ENCODE measurements at places on chromosomes 5 and 9.

GRCh38 chr9:91089405-91090129, 272.2 kb downstream of the AUH start:
- DNase-seq = no peak

GRCh38 chr5:78482948-78483347, 122.5 kb downstream of the SCAMP1 start:
- no peak for DNase-seq

DNA sequence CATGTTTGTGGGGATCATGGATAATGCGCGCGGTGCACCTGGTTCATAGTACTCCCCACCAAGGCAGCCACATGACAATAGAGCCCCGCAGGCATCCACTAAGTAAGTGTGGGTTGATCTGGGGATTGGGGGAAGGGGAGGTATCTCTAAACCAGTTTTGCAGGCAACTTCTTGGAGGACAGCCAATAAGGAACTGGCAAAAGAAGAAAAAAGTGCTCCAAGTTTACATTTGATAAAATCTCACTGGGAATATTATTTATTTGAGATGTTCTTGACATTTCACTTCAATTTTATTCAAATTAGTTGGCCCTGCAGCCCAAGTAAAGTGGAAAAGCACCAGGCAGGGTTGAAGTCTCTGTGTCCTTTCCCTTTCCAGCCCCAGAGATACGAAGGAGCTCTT, 8.5 kb downstream of the FBP1 start:
- no peak for DNase-seq

DNA sequence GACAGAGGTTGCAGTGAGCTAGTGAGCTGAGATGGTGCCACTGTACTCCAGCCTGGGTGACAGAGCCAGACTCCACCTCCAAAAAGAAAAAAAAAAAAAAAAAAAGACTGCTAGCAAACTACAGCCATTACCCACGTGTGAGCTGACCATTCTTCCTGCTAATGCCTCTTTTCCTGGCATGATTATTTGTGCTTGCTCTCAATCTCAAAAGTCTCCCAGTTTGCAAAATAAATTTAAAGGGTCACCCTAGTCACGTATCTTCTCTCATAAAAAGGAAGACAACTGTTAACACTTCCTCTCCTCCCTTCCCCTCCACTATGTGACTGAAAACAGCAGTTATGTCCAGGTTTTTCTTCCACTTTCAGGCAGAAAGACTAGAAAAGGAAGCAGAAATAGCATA, 37.2 kb downstream of the TRIM36 start:
- DNase-seq = no peak

DNA sequence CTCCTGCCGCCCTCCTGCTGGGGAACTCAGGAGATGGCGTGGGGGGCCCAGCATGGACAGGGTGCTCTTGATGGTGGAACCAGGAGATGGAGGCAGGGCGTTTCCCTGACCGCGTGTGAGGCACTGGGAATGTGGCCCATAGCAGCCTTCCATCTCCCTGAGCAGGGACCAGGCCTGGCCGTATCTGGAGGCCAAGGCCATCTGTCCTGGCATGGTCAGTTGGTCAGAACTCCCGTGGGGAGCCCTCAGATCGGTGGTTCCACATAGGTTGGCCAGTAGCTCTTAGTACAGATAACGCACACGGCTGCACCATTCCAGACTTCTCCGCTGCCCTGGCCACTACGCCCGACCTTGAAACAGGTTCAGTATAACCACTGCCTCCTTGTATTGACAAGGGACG, 77.6 kb downstream of the KCNT1 start:
- no peak for DNase-seq

GRCh38 chr5:172802567-172803176, 31.4 kb upstream of the ERGIC1 start:
- no peak for DNase-seq

DNA sequence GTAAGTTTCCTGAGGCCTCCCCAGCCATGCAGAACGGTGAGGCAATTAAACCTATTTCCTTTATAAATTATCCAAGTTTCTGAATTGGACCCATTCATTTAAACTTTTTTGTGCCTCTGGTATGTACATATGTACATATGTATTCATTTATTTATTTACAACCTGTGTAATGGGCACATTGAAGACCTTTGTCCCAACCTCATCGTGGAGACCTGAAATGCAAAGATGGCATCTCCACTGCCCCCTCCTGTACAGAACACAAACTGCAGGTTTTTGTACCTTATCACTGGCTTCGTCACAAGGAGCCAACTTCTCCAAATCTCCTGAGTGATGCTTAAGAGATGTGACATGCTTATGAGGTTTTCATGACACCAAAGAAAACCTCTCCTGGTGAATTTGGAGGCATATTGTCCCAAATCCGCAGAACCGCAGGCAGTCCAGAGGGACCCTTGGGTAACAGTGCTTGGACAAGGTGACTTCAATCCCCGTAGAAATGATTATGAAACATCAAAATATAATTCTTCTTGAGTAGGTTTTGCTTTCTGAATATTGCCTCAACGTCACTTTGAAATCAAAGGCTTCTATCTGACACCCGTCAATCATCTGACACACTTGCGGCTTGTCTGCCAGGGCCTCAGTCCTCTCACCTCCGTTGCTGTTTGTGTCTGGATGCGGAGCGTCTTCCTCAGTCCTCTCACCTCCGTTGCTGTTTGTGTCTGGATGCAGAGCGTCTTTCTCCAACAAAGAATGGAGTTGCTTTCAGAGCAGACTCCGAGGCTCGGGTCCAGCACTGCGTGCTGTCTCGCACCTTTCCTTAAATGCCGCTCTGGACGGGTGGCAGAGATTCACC, 135.0 kb upstream of the IRX4 start:
- DNase-seq = peak; percentile 26

DNA sequence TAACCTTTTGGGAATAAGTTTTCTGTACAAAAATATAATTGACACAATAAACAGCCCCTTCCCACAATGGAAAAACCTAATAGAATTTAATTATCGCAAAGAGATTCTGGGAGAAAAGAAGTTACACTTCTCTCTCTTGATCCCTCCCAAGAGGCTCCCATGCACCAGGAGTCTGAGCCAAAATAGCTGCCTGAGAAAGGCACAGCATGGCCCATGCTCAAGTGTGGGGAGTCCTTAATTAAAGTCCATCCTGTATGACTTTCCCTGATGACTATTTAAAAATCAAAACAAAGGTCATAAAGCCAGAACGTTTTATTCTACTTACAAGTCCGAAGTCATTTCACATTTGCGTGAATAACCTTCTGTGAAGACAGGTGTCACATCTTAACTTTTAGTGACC, 155.1 kb downstream of the SPOCK1 start:
- no peak for DNase-seq

- DNase-seq = no peak
Observed at GRCh38 chr9:7778851-7779600, 20.6 kb downstream of the DMAC1 start.

DNA sequence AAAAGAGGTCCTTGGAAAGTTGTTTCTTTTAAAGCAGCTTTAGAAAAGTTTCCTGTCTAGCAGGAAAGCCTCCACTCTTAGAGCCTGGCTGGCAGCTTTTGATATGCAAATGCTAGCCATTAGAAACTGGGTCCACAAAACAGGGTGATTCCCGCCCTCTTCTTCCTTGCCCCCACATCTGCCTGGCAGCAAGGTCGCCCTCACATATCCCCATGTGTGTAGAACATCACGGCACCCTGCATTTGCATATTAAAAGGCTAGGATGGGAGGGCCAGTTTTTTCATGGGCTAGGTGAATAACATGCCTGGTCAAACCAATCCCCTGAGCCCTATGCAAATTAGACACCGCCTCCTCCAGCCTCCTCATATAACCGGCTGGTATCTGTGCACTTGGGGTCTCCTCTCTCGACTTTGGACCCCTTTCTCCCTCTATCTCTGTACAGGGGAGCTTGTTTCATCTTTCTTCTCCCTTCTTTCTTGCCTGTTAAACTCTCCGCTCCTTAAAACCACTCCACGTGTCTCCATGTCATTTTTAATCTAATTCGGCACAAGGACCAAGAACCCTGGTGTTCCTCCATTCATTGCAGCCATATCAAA, 426.8 kb upstream of the CTNND2 start:
- DNase-seq = no peak

GRCh38 chr9:93974151-93974550, 19.0 kb upstream of the BARX1 start:
- no peak for DNase-seq

DNA sequence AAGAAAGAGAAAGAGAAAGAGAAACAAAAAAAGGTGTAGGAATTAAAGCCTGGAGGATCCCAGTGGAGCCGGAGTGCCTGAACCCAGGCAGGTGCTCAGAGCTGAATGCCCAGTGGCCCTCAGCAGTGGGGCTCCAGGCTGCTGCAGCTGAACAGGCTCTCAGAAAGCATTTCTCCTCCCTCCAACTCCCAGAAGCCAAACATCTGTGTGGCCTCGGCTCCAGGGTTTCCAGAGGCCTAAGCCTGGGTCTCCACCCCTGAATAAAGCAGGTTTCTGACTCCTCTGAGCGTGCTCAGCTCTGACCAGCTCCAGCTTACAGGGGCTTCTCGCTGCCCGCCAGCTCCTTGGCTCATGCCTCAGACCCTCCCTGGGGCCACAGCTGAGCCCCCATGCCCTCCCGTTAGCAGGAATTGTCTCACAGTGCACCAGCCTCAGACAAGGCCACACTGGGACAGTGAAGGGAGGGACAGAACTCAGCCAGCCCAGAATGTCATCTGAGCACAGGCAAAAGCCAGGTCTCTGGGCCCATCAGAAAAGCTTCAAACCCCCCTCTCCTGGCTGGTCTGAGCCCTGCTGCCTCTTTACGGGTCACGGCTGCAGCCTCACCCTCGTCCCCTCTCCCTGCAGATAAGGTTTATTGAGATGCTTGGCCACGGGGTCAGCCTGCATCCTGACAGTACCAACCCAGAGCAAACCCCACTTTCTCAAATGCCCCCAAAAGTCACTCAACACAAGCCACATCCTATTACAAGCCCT, 114.4 kb upstream of the PPP1R26 start:
- no peak for DNase-seq

DNA sequence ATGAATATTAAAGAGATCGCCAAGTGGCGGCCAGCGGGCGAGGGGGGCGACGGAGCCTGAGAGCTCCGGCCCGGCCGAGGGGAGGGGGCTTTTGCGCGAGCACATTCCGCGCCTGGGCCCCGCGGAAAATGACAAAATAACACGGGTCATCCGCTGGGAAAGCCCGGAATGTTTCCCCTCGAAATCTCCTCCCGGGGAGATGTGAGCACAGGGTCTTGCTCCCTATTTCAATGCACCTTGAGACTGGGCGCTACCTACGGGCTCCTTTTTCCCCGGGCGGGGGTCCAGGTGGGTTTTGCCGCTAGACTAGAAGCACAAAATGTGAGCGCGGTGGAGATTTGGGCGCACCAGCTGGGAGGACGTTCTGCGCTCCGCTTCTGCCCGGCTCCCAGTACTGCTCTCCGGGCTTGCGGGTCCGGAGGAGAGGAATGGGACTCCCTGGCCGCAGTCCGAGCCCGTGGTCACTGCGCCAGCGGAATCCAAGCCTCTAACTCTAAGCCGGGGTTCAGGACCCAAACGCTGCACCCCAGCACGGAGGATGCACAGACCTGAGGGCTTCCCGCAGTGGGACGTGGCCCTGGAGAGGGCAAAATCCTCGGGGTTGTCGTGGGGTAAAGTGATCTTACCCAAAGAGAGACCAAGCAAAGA, 2.8 kb upstream of the PRDM12 start:
- no peak for DNase-seq

GRCh38 chr9:87227456-87227855, 270.2 kb upstream of the DAPK1 start:
- DNase-seq = no peak

- no peak for DNase-seq
Observed at GRCh38 chr5:170573660-170574059, 69.8 kb downstream of the KCNIP1 start.

GRCh38 chr9:127450243-127450760, 904 bp downstream of the RPL12 start:
- DNase-seq = no peak

- DNase-seq = no peak
Observed at GRCh38 chr9:14251154-14252071, 62.5 kb downstream of the NFIB start.

GRCh38 chr9:129183495-129184218, 5.6 kb upstream of the IER5L start:
- no peak for DNase-seq

DNA sequence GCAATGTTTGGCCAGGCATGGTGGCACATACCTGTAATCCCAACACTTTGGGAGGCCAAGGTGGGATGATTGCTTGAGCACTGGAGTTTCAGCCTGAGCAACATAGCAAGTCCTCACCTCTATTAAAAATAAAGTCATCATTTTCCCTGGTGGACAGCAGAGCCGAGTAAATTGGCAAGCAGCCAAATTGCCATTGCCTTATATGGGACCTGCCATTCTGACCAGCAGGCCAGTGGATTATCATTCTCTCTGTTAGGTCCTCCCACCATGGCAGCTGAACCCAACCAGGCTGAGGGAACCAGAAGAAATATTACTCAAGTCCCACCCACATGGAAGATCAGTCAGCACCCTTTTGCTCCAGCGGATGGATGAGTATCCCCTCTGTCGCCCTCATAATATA, 1829.9 kb downstream of the EFNA5 start:
- DNase-seq = no peak

DNA sequence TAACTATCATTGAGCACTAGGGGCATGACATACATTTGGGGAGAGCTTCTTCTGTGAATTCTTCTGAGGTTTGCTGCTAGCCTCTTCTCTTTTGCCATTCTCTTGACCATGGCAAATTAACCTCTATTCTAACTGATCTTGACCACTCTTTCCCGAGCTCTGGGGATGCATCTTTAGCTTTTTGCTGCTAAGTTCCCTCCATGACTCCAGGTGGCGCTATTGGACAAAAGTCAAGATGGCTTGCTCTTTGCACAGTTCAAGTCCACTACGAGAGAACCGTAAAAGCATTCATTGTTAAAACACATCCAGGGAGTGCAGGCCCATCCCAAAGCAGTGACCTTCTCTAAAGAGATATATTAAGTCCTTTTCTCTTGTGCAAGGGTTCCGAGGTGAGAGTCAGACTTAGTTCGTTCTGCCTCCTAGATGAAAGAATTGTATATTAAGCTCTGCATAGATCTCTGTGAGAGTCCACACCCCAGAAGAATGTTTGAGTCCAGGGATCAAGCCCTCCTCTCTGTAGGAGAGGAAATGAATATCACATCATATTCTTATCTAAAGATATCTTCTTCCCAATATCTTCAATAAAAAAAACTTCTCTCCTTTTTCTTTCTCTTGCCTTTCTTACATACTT, 1152.9 kb upstream of the CDH6 start:
- DNase-seq = no peak

GRCh38 chr5:91025449-91025848, 357.7 kb downstream of the ARRDC3 start:
- no peak for DNase-seq

DNA sequence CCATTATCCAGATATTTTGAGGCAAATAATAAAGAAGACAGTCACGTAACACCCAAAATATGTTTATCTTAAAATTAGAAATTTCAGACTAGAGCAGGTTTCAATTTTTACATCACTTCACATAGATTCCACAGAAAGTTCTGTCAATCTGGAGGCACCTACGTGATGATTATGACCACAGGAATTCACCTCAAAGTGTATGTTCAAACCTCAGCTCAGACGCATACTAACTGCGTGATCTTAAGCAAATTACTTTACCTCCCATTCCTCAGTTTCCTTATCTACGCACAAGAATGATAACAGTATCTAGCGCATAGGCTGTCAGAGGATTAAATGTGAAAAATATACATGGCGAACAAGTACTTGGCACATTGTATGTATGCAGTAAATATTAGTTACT, 5.9 kb upstream of the CDH6 start:
- DNase-seq = no peak

Data from activated CD8-positive, alpha-beta memory T cell treated with anti-CD3 and anti-CD28 coated beads, Interleukin-2, amount 50 U/mL, for 4 hours (primary cell).